ENCODE measurements at places on chromosomes 13 and 19.

GRCh38 chr13:112718318-112718717 lies 28.5 kb downstream of the ATP11A start:
- DNase-seq: no peak

DNA sequence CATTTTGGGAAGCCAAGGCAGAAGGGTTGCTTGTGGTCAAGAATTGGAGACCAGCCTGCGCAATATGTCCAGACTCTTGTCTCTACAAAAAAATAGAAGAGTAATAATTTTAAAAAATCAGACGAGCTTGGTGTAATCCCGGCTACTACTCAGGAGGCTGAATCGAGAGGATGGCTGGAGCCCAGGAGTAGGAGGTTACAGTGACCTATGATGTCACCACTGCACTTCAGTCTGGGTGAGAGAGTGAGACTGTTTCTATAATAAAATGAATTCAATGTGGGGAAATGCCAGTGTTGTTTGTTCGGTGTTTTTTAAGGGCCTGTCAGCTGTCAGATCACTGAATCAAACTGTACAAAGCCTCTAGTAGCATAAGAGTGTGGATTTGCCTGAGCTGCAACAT lies 1.2 kb upstream of the FBXL3 start:
- DNase-seq: no peak

GRCh38 chr19:33438987-33439781 lies 65.7 kb downstream of the CEBPG start:
- no peak for DNase-seq

- DNase-seq: no peak
Observed at GRCh38 chr13:44422755-44423643, 49.4 kb downstream of the SERP2 start.

DNA sequence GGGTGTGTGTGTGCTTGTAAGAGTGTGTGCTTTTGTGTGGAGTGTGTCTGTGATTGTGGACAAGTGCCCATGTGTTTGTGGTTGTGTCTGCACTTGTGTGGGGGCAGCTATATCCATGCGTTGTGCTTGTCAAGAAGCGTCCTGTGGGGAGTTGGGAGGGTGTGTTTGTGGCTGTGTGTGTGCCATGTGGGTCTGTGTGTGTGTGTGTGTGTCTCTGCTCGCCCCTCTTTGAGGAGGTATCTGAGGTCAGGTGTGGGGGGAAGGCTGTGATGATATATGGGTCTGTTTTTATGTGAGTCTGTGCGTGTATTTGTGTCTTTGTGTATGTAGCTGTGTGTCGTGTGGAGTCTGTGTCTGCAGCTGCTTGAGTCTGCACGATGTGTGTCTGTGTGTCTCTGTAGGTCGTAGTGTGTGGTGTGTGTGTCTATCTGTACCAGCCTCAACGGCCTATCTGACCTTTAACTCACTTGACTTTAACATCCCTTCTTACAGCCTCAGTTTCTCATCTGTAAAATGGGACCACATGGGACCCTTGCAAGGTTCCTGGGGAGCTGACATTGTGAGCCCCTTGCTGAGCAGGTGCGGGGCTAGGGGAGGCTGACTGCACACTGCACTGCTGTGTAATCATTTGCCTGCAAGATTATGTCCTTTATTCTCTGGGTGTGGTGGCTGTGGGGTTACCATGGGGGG lies 4.0 kb upstream of the NFIC start:
- DNase-seq: no peak
